Left ventricle myocardium inferior (tissue), 1 donor: ENCODE measurements at places on chromosomes 1 and 21. TPM values are rescaled to one million over a fixed set of nuclear protein-coding genes. Genes with fewer than 3 reads are reported as not detected.

DNA sequence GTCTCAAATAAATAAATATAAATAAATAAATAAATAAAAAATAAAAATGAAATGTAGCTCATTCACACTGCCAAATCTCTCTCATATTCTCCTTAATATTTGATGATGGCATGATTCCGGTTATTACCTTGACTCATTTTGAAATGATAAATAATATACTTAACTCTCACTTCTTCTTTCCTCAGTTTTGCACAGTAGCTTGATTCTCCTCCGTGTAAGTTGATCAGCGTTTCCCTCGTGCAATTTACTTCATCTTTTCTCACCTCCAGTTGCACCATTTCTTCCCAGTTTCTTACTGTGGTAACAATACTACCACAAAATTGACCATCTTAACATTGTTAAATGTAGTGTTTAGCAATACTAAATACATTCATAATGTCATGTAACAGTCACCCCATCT is 111.6 kb downstream of the RIPK4 start:
- no peak overlapping the region for H3K27ac ChIP-seq
- no peaks in the 10 kb centered on the region for H3K36me3 ChIP-seq
- H3K4me3 ChIP-seq: no peak overlapping the region
- no peak for DNase-seq
- H3K4me1 ChIP-seq: peaks cover 24% of the 10 kb centered on the region
- peaks cover 13% of the 10 kb centered on the region for H3K27me3 ChIP-seq

DNA sequence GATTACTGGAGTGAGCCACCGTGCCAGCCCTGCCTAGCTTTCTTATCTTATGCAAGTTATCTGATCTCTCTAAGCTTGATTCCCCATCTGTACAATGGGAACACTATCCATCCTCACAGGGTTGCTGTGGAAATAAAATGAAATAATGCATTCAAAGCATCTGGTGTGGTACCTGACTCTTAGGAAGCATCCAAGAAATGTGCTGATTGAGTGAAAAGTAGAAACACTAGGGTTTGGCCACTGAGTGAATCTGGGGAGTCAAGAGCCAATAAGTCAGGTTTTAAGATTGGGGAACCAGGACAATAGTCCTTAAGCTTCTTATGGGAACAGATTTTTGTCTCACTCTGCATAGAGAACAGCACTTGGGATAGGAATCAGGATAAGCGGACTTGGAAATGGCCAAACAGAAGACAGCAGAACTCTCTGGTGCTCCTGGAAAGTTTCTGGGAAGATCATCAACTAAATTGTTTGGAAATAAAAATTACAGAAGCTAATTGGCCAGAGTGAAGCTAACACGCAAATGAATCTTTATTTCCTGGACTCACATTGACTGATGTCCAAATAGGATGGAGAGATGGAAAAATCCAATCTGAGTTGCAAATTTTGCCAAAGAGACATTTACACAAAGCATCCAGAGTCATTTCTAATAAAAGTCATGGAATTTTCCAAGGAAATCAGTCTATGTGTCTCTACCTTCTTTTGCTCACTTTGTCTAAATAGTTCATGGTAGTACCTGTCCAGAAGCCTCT is 3.3 kb downstream of the PAFAH2 start:
- H3K27me3 ChIP-seq: no peaks in the 10 kb centered on the region
- peaks cover 38% of the 10 kb centered on the region for H3K4me1 ChIP-seq
- H3K27ac ChIP-seq: no peak overlapping the region
- H3K36me3 ChIP-seq: peaks cover 2% of the 10 kb centered on the region
- H3K4me3 ChIP-seq: no peak overlapping the region

DNA sequence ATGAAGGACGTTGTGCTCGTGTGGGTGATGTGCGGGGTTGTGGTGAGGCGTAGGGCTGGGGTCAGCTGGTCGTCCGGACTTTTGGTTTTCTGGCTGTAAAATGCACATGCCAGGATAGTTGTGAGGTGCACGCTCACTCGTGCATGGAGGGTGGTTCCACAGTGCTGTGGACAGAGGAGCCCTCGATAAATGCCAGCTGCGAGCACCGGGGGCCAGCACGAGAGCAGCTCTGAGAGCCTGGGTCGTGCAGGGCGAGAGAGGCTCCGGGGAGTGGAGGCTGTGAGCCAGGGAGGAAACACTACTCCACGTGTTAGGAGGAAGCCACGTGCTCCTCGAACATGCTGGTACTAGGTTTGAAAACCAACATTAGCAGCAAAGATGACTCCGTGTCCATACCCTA is 39.4 kb downstream of the COL18A1 start:
- no peak for DNase-seq
- peaks cover 6% of the 10 kb centered on the region for H3K4me1 ChIP-seq
- no peaks in the 10 kb centered on the region for H3K27me3 ChIP-seq
- peaks cover 7% of the 10 kb centered on the region for H3K36me3 ChIP-seq

- no peaks in the 10 kb centered on the region for H3K36me3 ChIP-seq
- DNase-seq: no peak
- peaks cover 20% of the 10 kb centered on the region for H3K27me3 ChIP-seq
Observed at GRCh38 chr21:36461918-36462486, 17.9 kb downstream of the CLDN14 start.

DNA sequence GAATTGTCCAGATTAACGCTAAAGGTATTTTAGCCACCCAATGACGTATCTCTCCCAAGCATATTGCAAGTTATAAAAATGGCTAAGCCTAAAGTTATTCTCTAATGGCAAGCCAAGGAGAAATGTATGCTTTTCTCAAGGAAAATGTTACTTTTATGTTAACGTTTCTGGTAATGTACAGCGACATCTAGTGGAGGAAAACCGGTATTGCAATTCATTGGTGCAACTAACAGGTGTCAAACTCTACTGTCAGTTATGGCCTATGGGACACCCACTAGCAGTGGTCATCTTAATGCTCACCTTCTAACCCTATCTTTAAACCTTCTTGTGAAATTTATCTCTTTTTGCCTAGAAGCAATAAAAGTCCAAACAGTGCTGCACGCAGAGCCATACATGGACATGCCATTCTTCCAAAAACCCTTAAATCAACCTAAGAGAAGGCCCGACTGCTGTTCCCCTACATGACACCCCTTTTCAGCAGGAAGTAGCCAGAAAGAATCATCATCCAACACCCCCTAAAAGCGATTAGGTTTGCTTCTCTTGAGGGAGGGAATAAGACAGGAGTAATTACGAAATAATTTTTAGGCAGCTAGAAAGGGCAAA is 68.7 kb upstream of the LRIF1 start:
- no peak overlapping the region for H3K27ac ChIP-seq
- no peaks in the 10 kb centered on the region for H3K4me1 ChIP-seq
- no peak for DNase-seq

DNA sequence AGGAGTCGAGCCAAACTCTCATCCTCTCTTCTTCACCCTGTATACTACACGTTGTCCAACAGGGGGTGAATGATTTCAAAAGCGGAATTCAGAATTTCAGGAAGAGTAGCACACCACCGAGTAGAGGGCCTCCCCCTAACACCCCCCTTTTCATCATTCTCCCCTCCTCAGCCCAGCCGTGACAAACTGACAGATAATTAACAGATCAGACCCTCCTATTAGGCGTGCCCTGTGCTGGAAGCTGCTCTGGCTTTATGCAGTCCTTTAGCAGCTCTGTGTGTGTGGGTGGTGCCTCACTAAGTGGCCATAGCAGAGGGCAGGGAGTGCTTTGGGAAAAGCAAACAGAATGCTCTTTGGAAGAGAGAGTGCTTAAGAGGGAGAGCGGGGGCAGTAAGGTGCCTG is 44.3 kb downstream of the PEX14 start:
- H3K27me3 ChIP-seq: no peaks in the 10 kb centered on the region
- no peak for DNase-seq
- no peaks in the 10 kb centered on the region for H3K36me3 ChIP-seq

- H3K4me1 ChIP-seq: no peaks in the 10 kb centered on the region
- H3K27me3 ChIP-seq: no peaks in the 10 kb centered on the region
- no peaks in the 10 kb centered on the region for H3K36me3 ChIP-seq
Observed at GRCh38 chr1:222288053-222288452, 259.9 kb downstream of the HHIPL2 start.

- peaks cover 100% of the 10 kb centered on the region for H3K4me1 ChIP-seq
- H3K27ac ChIP-seq: peak overlapping the region; percentile 59
- DNase-seq: no peak
- H3K36me3 ChIP-seq: no peaks in the 10 kb centered on the region
- H3K27me3 ChIP-seq: no peaks in the 10 kb centered on the region
Observed at GRCh38 chr21:37415939-37416338, 49.4 kb downstream of the DYRK1A start.

GOLT1A gene
- not detected for total RNA-seq

PM20D1 gene
- total RNA-seq: 1.7 TPM

CDC20 gene
- 0.99 TPM for total RNA-seq

OR2L2 gene
- total RNA-seq: not detected

GPR161 gene
- 2.8 TPM for total RNA-seq

KRTAP19-2 gene
- not detected for total RNA-seq
